ENCODE measurements at places on chromosomes 1 and 21.

- ATAC-seq = no peak
These were observed 5.7 kb upstream of the COL6A2 start for GRCh38 chr21:46092026-46092764.

GRCh38 chr1:25019337-25020172, 89.5 kb upstream of the RUNX3 start:
- no peak for ATAC-seq

DNA sequence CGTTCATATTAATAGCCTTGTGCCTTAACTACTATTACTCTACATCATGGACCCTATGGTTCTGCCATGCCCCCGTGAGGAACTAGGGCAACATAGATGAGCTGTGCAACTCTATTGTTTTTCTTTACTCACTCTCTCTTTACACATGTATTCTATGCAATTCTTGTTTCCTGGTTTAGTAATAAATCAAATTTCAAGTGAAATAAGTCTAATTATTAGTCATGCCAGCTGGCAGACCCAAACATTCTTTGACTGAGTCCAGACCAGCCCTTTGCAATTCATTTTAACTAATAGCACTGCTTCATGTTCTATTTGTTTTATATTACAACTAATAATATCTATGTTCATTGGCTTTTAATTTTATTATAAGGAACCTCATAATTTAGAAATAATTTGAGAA, 789.3 kb upstream of the ADAMTS5 start:
- ATAC-seq = no peak

DNA sequence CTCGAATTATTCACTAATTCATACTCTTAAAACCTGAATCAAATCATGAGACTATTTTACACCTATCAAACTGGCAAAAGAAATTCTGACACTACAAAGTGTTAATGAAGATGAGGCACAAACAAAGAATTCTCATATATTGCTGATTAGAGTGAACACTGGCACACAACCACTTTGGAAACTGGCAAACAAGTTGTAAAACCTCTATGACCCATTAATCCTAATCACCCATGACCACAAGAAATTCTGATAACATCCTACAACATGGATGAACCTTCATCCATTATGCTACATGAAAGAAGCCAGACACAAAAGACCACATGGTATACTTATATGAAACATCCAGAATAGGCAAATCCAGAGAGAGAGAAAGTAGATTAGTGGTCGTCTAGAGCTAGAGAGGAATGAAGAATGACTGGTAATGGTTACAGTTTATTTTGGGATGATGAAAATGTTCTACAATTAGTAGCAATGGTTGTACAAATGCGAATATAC, 8.5 kb downstream of the GPBP1L1 start:
- no peak for ATAC-seq

- ATAC-seq = peak; percentile 31
These were observed 1.7 kb downstream of the KIAA2013 start for GRCh38 chr1:11924334-11925195.

DNA sequence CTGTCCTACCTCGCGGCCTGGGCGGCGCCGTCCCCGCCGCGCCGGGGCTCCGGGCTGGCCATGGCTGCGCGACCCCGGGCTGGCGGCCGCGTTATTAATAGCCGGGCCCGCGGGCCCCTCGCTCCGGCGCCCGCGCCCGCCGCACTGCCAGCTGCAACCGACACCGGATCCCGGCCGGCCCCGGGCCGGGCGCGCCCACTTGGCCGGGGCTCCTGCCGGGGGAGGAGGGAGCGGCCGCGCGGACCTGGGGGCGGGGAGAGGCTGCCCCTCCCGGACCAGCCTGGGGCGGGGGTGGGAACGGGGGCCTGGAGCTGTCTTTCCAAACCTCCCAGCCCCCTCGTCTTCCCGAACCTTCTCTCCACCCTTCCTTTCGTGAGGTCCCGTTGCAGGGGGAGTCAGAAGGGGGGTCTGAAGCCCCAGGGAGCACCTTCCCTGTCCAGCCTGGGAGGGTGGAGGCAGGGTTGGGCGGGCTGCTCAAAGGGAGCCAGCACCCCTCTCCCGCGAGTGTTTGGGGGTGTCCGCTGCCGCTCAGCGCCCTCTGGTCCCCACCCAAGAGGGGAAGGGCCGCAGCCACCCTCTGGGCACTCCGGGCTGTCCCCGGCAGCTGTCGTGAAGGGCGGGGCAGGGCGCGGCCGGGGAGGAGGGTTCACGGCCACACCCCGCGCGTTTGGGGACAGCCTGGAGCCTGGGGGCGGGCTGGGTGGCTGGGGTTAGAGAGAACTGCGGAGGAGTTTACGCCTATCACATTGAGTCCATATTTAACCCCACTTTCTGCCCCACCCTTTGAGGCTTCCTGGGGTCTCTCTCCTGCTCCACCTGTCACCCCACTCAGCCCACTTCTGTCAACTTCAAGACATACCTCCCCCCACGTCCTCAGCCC, at the start of gene SYNC:
Gene SYNC, minus strand, starts transcription at position 172 of the 880 bp plus-strand sequence. Its CDS starts 110 bp downstream, at position 62.
- ATAC-seq = peak; percentile 60

DNA sequence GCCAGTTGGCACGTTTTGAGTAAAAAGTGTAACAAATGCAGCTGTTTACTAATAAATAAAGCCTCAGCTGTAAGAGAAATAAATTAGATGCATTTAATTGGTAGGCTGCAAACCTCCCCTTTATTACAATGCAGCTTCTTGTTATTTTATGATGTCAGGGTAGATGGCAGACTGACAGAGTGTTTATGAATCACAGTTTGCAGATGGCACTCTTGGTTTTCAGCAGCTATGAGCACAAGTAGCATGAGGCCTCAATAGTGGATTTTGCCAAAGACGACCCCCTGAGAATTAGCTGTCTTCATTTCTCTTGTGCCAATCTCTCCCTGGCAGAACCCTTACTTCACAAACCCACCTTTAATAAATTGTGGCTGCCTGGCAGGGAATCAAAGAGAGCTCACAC, 161.2 kb upstream of the C1orf87 start:
- ATAC-seq = no peak

GRCh38 chr1:1020415-1021009, 592 bp downstream of the AGRN start:
- ATAC-seq = no peak

- ATAC-seq = no peak
These were observed 43.2 kb upstream of the ACTL8 start for GRCh38 chr1:17711941-17712340.

DNA sequence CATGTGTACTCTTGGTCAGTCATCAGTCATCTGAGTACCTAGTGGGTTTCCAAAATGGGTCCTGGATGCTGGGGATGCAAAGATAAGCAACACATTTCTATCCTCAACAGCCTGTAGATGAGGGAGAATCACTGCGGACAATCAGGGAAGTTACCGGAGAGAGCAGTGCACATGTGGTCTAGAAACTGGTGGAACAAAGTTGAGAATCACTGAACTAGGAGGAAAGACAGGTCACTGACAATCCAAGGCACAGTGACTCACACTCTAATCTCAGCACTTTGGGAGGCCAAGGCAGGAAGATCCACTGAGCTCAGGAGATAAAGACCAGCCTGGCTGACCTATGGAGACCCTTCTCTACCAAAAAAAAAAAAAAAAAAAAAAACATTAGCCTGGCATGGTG, 31.4 kb upstream of the LGALS8 start:
- peak; percentile 29 for ATAC-seq

DNA sequence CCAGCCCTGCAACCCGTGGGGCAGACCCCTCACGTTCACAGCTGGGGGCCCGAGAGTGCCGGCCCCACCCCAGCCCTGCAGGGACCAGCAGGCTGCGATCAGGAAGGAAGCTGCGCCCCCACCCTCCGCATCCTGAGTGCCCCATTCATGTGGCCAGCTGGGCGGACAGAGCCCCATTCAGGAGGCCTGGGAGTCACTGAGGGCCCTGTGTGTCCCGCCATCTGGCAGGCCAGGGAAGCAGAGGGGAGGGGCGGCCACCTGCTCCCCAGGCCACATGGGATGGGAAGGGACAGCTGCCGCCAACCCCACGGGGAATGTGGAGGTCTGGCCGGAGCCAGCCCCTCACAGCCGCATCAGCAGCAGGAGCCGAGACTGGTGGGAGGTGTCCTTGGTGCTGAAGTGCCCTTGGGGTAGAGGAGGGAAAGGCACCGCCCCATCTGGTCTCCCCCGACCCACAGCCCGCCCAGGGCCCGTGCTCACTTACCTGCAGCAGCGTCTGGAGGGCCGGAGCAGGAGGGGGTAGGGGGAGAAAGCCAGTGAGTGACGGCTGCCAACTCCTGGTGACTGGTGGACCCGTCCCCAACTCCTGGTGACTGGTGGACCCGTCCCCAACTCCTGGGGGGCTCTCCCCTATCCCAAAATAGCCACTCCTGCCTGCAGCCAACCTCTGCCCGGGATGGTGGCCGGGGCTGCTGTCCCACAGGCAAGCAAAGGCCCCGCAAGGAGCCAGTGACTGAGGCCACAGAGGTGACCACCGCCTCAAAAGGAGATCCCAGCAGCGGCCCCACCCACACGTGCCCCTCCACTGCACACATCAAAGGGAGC, 8.7 kb downstream of the ACAP3 start:
- no peak for ATAC-seq

DNA sequence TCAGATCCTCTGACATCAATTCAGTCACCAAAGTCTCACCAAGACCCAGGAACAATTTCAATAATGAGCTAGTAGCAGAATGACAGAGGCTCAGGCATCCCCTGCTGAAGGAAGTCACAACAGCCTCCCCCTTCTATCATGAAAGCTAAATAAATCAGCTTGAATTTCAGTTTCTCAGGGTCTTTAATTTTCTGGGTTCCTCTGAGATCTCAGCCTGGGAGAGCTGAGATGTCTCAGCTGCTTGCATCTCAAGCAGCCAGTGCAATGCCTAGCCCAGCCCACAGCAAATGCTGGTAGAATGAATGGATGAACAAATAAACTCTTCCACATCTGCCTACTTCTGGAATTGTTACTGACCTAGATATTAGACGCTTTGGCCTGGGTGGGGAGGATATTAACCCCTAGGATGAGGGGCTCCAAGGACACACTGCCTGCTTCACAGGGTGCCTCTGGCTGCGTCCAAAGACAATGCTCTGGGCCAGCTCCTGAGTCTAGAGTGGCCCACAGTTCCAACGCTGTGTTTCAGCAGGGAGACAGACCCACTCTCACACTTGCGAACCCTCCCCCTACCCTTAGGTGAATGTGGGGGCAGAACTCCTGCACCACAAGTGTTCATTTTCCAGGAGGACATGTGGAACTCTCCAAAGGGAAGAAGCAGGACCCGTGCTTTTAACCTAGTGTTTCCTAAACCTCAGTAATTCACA, 11.2 kb upstream of the LORICRIN start:
- ATAC-seq = no peak

DNA sequence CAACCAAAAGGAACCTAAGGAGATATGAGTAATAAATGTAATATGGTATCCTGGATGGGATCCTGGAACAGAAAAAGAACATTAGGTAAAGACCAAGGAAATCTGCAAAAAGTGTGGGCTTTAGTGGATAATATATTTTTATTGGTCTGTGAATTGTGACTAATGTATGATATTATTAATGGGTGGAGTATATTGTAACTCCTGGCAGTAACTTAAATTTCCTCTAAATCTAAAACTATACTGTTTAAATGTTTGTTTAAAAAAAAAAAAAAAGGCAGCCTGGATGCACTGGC, 68.4 kb downstream of the LRRC8D start:
- ATAC-seq = no peak

DNA sequence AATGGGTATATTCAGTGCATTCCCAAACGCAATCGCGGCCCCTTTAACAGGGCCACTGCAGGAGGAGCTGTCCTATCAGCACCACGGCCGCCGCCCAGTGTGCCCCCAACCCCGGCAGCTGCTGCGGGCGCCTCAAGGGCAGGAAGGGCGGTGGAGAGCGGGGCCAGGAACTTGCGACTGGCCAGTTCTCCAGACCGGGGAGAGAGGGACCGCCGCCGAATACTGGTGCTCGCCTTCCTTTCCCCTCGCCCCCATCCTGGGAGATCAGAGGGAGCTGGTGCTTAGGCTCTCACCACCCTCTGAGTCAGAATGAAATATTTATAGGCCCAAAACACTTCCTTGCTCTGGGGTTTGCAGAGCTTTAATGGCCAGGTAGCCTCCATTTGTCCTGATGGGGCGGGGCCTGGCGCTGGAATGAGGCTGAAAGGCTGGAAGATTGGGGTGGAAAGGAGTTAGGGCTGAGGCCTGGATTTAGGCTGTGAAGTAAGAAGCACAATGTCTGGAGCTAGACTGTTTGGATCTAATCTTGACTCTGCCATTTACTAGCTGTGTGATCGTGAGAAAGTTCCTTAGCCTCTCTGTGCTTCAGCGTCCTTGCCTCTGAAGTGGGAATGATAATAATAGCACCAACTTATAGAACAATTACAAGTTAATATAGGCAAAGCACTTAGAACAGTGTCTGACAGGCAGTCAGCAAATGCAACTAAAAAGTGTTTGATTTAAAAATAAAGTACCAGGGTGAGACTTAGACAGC, 75.5 kb downstream of the NAV1 start:
- ATAC-seq = no peak

GRCh38 chr1:231958448-231958847, 331.9 kb downstream of the DISC1 start:
- no peak for ATAC-seq

GRCh38 chr1:196323869-196324268, 284.4 kb downstream of the KCNT2 start:
- ATAC-seq = no peak

DNA sequence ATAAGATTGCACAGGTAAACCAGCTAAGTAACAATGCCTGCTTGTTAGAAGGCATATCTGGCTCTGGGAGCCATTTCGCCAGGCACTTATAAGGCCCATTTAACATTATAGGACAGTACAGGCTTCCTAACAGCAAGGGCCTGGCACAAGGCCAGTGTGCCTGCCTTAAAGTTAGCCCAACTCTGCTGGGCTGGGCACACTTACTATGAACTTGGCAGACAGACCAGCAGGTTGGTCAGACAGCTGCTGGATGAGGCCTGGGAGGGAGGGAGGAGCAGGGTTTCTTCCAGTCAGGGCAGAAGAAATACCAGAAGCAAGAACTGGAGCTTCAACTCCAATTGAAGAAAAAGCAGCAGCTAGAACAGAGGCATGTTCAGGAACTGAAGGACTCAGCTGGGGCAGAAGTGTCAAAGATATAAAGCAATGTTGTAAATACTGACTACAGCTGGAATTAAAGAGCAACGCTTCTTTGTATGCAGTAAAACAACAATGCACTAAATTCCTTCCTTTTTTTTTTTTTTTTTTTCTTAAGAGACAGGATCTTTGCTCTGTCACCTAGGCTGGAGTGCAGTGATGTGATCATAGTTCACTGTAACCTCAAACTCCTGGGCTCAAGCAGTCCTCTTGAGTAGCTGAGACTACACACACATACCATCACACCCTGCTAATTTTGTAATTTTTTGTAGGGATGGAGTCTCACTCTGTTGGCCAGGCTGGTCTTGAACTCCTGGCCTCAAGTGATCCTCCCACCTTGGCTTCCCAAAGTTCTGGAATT, 4.9 kb downstream of the CACHD1 start:
- ATAC-seq = no peak

- ATAC-seq = peak; percentile 71
These were observed 99.0 kb upstream of the HNRNPU start for GRCh38 chr1:244963231-244963826.

GRCh38 chr1:42943166-42943565, 15.5 kb downstream of the SLC2A1 start:
- ATAC-seq = no peak

- no peak for ATAC-seq
These were observed 137.8 kb downstream of the PLPP3 start for GRCh38 chr1:56441601-56442000.

- ATAC-seq = peak; percentile 55
These were observed 62.4 kb downstream of the CD247 start for GRCh38 chr1:167455786-167456446.
